ENCODE measurements at places on chromosomes 2 and 18.

DNA sequence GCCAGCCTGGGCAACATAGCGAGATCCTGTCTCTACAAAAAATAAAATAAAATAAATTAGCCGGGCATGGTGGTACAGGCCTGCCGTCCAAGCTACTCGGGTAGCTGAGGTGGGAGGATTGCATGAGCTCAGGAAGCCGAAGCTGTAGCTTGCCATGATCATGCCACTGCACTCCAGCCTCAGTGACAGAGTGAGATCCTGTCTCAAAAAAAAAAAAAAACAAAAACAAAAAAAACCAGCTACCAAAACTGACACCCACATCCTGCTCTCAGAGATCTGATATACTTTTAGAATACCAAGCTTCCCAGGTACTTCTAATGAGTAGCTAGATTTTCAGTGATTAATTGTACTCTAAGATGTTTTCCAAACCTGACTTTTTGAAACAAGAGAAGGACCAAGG is 74.0 kb downstream of the TTC27 start:
- no peak for DNase-seq

DNA sequence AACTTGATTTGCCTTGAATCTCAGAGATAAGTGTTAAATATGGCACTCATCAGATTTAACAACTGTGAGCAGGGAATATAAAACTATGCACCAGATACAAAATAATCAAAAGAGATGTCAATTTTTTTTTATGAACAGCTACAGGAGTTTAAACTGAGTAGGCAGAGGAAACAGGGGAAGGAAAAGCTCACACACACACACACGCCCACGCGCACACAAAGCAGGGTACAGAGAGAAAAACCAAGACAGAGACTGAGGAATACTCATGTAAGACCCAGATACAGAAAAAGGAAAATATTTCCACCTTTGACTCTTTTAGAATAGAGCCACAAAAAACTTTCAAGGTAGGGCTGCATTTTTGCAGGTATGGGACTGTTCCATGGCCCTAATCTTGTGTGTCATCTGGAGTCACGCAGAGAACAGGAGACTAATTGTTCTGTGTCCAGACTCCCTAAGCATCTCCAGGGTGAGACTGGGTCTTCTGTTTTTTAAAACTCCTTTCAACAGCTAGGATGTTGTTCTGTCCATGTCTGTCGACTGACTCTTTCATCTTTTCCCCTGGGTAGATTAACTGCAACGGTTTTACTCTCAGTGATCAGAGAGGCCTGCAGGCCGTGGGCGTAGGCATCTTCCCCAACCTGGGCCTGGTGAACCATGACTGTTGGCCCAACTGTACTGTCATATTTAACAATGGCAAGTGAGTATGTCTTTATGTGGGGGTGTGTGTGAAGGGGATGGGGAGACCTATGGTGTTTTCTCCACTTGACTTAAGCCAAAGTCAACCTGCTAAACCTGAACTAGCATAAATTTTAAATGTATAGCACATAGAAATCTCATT is 23.0 kb downstream of the SMYD1 start:
- no peak for DNase-seq

GRCh38 chr2:15674637-15675455 is 83.2 kb downstream of the DDX1 start:
- DNase-seq: no peak

DNA sequence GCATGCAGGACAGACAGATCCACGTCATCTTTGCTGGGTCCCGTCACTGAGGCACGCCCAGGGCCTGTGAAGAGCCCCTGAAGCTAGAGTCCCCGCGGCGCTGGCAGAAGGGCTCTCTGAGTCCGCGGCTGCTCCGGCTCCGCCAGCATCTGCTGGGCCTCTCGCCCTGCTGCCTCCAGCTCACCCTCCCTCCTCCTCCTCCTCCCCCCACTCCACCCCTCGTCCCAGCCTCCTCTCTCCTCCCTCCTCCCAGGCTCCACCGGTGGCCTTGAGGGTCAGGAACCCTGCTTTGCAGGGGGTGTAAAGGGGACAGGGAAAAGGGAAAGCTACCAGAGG is at the start of gene TNS1:
Gene TNS1, minus strand, starts transcription at position 151 of the 336 bp plus-strand sequence. Its CDS starts 123 bp downstream, at position 28.
- DNase-seq: no peak

GRCh38 chr2:65598264-65598663 is 165.9 kb upstream of the SPRED2 start:
- DNase-seq: no peak

DNA sequence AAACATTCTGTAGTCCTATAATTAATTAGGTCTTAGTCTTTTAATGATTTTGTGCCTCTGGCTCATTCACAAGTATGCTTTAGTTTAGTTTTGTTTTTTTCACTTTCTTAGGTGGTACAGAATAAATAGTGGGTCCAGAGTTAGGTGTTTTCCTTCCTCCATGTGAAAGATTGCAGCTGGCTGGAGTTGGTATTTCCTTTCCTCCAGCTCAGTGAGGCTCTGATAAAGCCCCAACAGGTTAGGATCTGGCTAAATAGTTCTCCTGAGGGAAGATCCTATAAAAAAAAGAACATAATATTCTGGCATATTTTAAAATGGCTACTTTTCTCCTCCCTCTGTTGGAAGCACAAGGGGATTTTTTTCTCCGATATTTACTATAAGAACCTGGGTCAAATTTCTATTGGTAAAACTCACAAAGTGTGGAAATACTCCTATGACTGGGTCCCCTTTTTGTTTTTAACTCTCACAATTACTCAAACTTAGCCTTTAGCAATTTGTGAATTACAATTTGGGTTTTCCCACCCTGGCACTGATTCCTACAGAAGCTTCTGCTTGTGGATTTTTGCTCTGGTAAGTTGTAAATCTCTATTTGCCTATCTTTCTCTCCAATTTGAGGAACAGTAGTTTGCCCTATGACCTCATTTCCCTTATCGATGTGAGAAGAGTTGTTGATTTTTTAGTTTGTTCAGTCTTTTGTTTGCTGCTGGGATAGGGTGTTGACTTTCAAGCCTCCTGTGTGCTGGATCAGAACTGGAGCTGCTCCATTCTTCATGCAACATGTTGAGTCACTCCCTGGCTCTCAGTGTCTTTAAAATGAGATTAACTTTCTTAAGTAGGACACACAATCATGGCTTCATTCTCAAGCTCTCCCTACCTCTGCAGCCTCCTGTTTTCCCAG is 500.9 kb downstream of the RNF144A start:
- no peak for DNase-seq

DNA sequence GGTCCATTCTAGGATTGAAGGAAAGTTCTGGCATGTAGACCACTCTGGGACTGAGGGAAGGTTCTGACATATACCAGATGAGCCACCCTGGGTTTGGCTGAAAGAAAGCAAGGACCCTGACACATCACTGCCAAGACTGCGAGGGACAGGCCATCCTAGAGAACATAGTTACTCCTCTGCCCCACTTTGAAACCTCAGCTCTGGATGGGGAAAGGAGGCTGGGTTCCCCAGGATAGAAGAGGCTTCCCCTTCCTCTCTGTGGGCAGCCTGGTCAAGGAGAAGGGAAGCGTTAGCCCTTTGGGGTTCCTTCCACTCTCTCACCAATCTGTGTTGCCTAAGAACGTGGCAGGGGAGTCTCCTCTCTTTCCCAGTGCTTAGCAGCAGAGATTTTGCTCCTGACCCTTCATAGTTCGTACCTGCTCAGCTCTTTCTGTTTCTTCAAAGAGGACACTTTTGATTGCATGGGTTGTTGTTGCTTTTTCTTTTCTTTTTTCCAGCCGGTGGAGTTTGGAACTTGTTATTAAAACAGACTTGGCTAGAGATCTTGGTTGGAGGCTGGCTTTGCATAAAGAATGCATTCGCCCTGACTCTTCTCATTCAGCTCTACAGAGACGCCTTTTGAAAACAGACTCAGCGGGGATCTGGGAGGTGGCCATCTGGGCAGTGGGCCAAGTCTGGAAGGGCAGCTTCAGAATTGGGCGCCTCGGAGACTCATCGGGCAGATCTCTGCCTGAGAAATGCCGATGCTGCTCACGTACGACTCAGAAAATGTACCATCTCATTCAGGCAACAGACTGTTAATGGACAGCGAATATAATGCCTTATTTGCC is 166.1 kb downstream of the CLIP4 start:
- no peak for DNase-seq

GRCh38 chr18:59056706-59057492 is 82.8 kb upstream of the SEC11C start:
- DNase-seq: no peak

DNA sequence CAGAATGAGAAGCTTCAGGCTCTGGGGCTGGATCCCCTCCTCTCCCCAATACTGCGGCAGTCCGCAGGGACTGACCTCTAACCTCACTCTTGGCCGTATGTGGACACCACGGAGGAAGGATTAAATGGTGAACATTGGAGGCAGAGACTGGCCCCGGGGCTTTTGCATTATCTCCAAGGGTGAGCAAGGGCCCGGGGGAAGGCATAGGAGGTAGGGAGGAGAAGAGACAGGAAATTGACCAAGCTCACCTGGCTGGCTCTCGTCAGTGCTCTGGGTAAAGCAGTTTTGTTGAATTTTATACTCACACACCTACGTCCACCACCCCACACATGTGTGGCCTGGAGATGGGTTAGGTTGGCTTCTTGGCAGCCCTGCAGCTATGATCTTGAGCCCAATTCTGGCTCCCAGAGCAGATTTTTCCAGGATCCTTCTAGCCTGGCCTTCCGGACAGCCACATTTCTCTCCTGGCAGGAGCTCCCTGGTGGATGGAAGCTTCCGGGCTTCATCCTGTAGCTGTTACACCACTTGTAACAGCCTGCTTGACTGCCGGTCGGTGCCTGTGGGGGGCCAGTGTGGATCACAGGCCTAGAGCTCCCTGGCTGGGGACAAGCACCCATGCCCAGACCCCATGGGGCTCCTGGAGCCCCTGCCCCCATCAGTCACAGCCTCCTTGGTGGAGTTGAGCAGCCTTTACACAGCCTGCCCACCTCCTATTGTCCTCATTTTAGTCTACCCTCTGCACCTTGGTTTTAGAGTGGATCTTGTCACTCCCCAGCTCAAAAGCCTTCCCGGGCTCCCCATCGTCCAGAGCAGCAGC is 7.6 kb downstream of the ITM2C start:
- no peak for DNase-seq

GRCh38 chr18:27879540-27879939 is 297.4 kb downstream of the CDH2 start:
- no peak for DNase-seq

DNA sequence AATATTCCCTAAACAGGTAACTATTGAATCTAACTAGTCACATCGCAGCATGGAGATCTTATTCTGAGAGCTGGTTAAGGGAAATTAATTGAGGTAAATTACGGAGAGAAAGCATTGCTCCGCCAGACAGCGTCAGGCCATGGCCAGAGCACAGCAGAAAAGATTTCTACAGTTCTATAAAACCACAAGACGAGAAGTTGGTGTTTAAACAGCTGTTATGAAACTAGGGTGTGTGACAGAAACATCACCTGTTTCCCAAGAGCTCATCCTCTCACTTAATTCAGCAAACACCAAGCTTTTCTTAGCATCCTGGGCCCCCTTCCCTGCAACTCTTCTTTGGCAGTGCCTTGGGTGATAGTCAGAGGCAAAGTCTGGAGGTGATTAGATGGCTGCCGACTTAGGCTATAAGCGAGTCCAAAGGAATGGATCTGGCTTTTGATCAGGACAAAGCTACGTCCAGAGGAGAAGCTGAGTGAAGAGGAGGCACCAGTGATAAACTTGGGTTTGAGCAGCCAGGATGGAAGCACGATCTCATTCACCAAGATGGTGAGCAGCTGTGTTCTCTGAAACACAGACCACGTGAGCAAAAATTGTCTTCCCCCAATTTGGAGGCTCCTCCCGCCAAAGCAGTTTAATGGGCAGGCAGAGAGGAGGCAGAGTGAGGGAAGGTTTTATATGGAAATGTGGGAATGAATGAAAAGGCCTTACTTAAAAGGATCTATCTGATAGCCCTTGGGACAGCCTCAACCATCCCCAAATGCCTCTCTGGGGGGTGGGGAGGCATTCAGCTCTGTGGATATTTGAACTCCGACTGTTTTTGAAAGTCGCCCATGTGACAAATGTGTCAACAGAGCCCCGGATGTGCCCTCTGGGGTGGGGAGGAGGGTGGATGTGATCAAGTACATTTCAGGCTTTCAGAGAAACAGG is 57.8 kb downstream of the PKDCC start:
- DNase-seq: no peak

DNA sequence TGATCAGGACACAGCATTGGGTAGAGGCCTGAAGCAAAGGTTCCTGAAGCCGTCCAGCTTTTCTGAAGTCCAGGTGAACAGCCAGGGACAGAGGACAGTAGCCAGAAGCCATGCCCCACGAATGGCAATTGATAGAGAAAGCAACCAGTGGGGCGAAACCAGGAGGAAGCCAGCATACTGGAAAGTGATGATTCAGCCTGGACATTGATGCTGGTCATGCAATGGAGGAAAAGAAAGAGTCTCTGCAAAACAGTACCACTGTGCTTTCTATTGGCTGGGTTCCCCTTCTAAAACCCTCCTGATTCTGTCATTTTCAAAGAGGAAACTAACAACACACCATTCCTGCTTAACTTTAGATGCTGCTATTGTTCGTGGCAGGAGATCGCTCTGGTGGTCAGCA is 221.4 kb upstream of the EPAS1 start:
- no peak for DNase-seq

GRCh38 chr18:71936744-71937143 is 607.4 kb downstream of the CBLN2 start:
- no peak for DNase-seq

DNA sequence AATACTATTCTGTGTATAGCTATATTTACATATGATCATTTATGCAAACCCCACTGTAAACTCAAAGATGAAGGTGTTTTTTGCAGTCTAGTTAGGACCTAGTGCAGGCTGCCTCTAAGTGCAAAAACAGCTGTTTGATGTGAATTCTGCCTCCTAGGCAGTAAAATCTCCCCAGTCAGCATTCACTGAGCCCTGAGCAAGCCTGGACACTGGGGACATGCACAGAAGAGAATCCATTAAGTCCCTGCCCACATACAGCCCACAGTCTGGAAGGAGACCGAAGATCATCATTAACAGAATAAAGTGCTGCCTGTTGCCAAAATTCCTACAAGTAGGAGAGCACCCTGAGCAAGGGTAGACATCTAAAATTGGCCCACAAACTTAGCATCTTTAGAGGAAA is 14.4 kb upstream of the BIN1 start:
- no peak for DNase-seq

GRCh38 chr2:230444832-230445231 is 28.8 kb downstream of the SP100 start:
- DNase-seq: no peak

DNA sequence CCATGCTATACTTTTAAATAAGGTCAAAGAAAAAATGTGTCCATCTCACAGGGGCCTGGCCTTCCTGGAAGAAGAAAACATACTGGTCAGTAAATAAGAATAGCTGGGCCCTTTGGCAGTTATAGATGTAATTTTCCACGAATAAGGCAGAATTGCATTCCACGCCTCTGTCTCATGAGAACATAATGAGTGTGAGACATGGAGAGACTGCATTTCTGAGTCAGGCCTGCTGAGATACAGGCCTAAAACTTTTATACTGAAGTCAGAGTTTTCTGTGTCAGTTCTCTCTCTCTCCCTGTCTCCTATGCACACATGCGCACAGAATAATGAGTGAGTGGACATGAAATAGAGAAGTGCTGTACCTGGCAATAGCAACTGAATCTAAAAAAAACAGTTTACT is 20.4 kb upstream of the IL1R1 start:
- no peak for DNase-seq
